ENCODE measurements at places on chromosomes 1 and 21.
A peak's percentile ranks its signal among the peaks of the same experiment; 100 is the strongest.

DNA sequence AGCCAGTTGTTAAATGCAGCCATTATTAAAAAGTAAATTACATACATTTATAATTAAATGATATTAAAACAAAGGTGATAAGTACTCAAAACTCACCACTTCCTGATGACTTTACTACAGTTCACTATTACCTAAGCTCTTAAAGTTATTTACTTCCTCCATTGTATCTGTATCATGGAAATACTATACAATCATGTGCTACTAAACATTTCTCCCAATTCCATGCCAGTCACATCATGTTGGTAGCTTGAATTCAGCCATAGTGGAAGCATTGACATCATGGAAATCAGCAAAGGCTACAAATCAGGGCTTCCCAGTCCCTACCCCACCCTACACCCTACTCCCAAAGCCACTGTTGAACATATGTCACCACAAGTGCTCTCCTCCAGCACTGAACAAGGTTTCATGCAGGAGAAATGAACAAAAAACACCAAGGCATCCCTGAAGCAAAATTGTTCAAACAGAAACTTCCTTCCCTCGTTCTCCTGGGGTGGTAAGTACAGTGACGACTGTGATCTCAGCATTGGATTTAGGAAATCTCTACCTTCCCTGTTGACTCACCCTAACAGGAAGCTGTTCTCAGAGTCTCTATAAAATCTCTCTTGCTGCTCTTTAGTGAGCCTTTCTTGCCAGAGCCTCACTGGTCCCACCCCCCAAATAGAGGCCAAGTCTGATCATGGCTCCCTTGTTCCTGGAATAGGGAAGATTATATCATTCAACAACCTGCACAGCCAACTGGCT, 12.7 kb downstream of the VSIG8 start:
- no peak for DNase-seq

GRCh38 chr1:221777431-221778072, 35.7 kb upstream of the DUSP10 start:
- DNase-seq, result peak; percentile 31

DNA sequence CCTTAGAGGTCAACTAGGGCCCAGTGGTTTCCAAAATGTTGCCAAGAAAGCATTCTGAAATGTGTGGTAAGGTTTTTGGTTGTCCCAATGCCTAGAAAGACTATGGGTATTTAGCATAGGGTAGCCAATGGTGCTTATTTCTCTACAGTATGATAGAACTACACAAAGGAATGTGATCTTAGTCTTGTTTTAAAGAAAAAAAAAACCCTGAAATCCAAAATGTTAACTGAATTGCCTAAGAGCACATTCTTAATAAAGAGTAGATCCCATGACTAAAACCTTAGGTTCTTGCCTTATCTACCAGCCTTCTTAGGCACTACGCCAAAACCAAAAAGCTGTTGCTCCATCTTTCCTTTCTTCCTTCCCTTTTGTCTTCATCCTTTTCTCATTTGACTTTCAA, 428.2 kb downstream of the MRPL39 start:
- no peak for DNase-seq

DNA sequence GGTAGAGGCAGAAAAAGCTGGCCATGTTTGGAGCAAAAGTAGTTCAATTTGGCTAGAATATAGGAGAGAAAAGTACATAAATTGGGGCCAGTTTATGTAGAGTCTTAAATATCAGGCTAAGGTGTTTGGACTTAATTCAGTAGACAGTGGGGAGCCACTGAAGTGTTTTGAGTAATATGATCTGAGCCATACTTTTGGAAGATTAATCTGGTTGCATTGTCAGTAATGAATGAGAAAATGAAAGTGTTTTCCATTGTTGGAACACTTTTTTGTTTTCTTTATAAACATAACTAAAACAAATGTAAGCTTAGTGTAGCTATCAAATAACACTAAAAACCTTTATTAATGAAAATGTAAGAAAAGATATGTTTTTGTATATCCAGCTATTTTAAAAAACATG, 42.1 kb downstream of the POU2F1 start:
- no peak for DNase-seq

GRCh38 chr1:48684381-48684780, 92.3 kb downstream of the BEND5 start:
- DNase-seq, result no peak

DNA sequence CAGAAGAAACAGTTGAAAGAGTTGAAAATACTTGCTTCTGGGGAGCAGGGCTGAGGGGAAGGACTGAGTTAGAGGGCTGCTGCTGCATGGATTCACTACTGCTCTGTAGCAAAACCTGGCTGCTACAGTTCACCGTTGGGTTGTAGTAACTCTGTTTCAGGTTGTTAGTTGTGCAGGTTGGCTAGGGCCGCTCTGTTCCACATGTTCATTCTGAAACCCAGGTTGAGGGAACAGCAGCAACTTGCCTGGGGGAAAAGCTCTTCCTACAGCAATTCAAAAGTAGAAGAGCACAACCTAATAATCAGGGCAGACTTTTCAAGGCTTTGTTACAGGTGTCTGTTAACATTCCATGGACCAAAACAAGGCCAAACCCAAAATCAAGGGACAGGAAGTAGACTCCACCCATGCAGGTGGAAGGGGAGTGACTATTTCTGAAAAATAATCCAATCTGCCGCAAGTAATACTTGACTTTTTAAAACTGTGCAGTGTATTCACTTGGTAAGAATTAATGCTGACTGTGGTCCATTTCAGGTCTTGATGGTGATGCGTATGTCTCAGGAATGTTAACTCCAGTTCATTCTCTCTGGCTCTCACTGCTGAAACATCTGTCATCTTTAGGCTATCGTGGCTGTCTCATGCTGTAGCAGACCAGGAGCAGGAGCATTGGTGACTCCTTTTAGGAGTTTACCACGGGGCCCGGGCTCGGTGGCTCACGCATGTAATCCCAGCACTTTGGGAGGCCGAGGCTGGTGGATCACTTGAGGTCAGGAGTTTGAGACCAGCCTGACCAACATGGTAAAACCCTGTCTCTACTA, 5.1 kb upstream of the PARK7 start:
- no peak for DNase-seq

- no peak for DNase-seq
These were observed 228.1 kb downstream of the C1orf94 start for GRCh38 chr1:34404804-34405203.

GRCh38 chr1:177355575-177355974, 184.8 kb downstream of the BRINP2 start:
- DNase-seq, result no peak

GRCh38 chr21:33908760-33909159, 6.8 kb downstream of the ATP5PO start:
- DNase-seq, result no peak

DNA sequence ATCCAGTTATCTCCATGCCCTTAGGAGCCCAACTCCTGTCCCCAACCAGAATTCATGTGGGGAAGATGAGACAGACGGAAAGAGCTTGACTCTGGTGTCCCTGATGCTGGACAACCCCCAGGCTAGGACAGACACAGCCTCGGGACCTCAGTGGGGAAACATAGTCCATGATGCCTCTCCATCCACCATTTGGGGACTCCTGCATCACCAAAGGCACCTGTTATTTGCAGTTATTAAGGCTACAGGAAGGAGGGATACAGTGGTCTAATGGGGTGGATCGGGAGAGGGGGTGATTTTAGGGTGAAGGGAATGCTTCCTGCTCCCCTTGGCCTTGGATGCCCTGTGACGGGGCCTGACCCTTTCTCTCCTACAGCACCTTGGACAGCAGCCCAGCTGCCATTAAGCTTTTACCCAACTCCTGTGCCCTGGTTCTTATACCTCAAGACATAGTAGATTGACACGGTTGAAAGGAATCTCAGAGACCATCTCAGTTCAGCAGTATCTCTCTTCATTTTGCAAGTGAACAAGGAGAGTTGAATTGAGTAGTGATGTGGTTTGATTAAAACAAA, 111.6 kb downstream of the MATN1 start:
- DNase-seq, result no peak

DNA sequence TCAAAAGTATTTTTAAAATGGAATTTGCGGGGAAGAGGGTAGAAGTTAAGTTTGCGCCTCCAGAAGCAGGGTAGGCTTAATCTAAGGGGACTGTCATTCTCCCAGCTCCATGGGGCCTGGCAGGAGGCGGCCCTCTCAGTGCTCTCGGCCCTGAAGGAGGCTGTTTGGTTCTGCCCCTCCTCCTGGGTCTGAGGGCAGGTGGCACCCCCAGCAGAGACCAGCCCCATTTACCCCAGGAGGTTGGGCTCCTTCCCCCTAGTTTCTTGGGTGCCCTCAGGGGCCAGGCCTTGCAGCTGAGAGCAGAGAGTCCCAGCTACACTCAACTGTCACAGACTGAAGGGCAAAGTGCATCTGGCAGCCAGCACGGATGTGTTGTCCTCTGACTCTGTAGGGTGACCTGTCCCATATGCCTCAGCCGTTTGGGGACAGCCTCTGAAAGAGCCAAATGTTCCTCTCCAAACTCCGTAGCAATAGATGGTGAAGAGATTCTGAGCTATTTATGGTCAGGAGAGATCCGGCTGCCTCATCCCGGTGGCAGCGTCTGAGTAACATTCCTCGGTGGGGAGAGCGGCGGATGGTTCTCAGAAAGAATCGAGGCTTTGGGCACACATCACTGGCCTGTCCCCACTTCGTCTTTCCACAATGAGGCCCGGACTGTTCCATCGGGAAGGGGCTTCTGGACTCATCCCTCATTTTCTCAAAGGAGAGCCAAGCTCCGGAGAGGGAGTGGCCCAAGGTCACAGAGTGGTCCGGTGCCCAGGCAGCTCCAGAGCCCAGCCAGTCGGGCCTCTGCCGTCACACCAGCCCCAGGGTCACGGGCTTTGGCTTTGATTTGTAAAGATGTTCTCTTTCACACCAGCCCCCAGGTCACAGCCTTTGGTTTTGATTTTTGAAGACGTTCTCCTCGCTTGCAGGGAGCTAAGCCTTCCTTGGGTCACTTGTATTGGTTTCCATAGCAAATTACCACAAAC, 424.2 kb upstream of the VAMP3 start:
- DNase-seq, result no peak

- no peak for DNase-seq
These were observed 11.5 kb downstream of the RAP1GAP start for GRCh38 chr1:21657456-21658190.

DNA sequence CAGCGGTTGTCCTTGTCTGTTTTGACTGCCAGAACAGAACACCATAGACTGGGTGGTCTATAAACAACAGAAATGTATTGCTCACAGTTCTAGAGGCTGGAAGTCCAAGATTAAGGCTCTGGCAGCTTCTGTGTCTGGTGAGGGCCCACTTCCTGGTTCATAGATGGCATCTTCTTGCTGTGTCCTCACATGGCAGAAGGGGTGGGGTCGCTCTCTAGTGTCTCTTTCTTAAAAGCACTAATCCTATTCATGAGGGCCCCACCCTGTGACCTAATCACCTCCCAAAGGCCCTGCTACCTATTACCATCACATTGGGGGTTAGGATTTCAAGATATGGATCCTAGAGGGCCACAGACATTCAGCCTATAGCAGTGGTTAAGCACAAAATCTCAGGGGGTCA, 304.4 kb downstream of the NFIA start:
- DNase-seq, result no peak

DNA sequence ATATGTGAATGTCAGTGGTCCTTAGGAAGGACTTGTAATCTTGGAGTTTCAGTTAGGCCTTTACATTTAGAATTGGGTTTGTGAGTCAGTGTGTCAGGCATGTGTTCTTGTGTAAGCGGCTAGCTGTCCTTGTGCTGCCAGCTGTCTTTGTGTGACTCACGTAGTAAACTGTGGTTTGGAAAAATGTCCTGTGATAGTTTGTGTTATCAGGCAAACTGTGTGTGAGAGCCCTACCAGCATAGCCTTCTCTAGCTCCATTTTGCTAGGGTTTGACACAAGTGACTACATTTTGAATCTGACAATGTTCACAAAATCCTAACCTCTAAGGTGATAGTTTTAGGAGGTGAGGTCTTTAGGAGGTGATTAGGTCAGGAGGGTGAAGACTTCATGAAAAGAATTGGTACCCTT, 6.9 kb upstream of the SLC35D1 start:
- no peak for DNase-seq

All from stimulated activated CD4-positive, alpha-beta T cell treated with anti-CD3 and anti-CD28 coated beads, Interleukin-2, amount 100 ng/mL, for 4 hours (primary cell).